ENCODE measurements at places on chromosomes 1 and 21. TPM values are rescaled to one million over a fixed set of nuclear protein-coding genes. Genes with fewer than 3 reads are reported as not detected.
A peak's percentile ranks its signal among the peaks of the same experiment; 100 is the strongest.

GRCh38 chr1:184150776-184151531 lies 99.4 kb downstream of the TSEN15 start:
- peak; percentile 36 for DNase-seq

- DNase-seq = peak; percentile 69
Measured at GRCh38 chr1:38444311-38444710, 397.7 kb upstream of the POU3F1 start.

- peak; percentile 97 for DNase-seq
Measured at GRCh38 chr1:212488436-212489283, 55.9 kb downstream of the NENF start.

- DNase-seq = no peak
Measured at GRCh38 chr1:245310571-245311531, 156.1 kb downstream of the KIF26B start.

GRCh38 chr1:3190256-3191041 lies 121.4 kb downstream of the PRDM16 start:
- DNase-seq = no peak

DNA sequence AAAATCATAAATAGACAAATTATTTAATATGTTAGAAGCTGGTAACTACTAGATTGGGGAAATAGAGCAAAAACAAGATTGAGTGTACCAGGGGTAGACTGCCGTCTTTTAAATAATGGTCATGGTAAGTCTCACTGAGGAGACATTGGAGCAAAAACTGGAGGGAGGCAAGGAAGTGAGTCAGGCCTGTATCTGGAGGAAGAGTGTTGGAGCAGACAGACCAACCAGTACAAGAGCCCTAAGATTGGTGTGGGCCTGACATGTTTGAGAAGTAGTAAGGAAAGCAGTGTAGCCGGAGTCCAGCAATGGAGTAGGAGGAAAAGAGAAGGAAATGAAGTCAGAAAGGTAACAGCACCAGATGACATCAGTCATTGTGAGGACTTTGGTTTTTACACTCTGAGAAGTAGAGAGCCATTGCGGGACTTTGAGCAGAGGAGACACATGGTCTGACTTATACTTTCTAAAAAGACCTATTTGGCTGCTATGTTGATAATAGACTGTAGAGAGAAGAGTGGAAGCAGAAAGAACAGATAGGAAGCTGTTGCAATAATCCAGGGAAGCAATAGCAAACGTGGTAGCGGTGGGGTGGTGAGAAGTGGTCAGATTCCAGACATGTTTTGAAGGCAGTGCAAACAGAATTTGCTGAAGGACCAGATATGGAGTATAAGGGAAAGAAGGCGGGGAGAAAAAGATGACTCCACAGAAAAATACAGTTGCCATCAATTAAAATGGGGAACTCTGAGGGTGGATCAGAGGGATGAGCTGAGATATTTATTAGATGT lies 44.7 kb upstream of the GJA5 start:
- DNase-seq = no peak

DNA sequence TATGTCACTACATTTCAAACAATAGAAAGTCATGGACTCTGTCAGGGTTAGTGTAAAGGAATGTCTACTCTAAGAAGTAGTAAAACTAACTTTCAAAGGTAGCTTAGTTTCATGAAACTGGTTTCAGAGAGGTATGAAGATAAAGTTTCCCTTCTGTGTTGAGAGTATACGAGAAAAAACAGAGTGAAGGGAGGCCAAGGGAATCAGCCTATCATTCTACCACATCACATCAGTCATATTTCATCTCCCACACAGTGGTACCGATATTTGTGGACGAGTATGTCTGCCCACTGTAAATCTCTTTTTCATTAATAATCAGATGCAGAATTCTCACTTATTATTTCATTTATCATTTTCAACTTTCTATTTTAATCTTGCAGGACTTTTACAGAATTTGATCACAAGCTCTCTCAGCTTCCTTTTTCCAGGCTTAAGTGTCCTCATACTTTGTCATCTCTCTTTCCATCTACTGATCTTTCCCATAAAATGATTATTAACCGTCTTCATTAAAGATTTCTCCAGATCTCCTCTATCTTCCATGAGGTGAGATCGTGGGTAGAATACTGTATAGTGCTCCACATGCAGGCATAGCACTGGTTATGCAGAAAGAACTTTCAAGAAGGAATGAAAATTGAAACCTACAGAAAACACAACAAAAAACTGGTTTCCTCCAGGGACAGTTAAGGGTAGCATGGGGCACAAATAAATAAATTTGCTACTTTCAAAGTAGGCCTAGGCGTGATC lies 11.5 kb upstream of the IFI16 start:
- DNase-seq = no peak

GRCh38 chr1:65440322-65440900 lies 19.9 kb downstream of the LEPR start:
- no peak for DNase-seq

GRCh38 chr1:183164963-183165362 lies 21.1 kb upstream of the LAMC2 start:
- DNase-seq = no peak

DNA sequence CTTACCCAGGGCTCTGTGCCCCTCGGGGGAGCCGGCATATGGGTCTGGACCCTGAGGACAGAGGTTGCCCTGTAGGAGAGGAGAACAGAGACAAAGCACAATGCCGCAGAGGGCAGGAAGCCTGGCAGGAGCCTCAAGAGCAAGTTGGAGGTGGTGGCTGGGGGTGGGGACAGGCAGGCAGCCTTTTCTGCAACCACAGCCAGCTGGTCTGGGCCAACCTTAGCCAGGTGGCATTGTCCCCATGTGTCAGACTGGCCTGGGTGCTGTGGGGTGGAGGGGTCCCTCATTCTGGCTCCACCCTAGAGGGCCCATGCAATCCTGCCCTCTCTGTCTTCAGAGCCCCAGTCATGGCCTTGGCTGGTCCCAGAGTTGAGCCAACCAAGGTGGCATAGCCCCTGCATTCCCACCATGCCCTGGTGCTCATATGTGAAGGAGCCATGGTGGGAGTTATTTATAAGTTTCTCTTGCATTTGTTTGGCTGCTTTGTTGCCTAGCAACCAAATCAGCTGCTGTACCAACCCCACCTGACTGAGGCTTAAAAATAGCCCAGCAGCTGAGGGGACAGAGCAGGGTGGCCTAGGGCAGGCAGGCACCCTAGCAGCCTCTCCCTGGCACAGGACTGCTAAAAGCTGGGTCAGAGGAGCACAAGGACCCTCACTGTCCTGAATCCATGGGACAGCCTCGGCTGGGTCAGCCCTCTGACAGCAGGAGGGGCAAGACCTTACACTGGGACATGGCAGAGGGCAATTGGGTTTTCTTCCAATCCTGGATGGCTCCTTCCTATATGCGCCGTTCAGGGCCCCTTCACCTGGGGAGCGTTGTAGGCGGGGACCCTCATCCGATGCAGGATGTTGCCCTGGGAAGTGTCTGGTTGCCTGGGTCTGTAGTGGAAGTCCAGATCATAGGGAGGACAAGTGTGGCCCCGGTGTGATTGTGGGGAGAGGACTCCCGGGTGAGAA lies 19.5 kb downstream of the MAP7D1 start:
- DNase-seq = peak; percentile 56

The PSEN2 gene
- total RNA-seq = 20.0 TPM

The ITGB2 gene
- total RNA-seq = not detected

The LCA5L gene
- 0.28 TPM for total RNA-seq

The TTLL7 gene
- 13.3 TPM for total RNA-seq

The AGT gene
- total RNA-seq = under 0.01 TPM

The STUM gene
- total RNA-seq = not detected
